ENCODE measurements at places on chromosomes 1 and 21.

GRCh38 chr21:37748351-37748750 is 167.9 kb downstream of the KCNJ6 start:
- no peak for DNase-seq

DNA sequence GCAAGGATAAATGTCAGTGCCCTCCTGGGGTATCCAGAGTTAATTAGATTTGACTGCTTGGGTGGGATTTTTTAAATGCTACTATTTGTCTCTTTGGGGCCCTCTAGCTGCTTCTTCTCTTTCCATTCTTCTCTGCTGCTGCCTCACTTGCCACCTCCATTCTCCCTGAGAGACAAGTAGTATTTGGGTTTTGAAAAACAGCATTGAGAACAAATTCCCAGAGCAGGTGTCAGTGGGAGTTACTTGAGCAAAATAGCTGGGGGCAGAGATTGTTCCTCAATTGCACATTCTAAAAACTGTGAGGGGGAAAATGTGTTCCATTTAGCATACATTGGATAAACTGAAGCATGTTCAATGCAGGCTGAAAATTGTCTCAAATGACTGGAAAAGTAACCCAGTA is 286.5 kb downstream of the CACNA1E start:
- no peak for DNase-seq

- DNase-seq: peak; percentile 26
These were observed 2.8 kb upstream of the CD1D start for GRCh38 chr1:158177700-158178450.

GRCh38 chr1:205917466-205918238 is 25.6 kb downstream of the SLC26A9 start:
- DNase-seq: no peak

DNA sequence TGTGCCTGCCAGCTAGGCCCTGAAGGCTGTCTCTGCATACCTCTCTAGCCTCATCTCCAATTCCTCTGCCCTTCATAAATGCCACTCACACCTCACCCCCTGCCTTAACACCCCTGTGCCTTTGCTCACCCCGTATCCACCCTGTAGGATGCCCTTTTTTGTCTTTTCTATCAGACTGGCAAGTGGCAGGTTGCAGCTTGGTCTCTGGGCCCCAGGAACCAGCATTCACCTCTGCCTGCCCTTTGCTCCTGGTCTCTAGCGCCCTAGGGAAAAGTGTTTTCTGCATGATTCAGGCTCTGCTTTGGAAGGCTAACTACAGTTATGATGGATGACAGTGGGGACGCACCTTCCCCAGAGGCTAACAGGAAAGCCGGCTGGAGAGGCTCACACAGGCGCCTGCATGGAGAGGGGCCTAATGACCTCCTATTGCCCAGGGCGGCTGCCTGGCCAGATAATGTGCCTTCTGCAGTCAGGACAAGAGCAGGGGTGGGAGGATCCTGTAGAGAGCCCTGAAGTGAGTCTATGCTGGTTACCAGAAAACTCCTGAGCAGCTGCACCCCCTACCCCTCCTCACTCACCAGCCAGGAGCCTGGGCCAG is 11.2 kb downstream of the KANK4 start:
- DNase-seq: no peak

DNA sequence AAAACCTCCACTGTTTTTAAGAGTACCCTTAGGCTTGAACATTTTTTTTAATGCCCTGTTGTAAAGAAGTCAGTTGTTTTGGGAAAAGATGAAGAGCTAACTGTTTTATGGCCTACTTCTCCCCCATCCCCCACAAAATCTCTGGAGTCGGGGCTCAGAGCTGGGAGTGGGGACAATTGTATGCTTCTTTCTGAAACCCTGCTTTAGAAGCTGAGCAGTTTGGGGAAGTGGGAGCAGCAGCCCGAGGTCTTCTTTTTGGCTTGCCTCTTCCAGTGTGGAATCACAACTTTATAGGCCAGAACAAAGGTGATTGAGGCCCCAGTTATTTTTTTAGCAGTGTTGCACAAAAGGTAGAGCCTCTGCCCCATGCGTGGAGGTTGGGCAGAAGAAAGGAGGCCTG is 25.2 kb downstream of the PPP2R5A start:
- DNase-seq: no peak

GRCh38 chr1:89602871-89603404 is 30.0 kb upstream of the LRRC8C start:
- DNase-seq: no peak

DNA sequence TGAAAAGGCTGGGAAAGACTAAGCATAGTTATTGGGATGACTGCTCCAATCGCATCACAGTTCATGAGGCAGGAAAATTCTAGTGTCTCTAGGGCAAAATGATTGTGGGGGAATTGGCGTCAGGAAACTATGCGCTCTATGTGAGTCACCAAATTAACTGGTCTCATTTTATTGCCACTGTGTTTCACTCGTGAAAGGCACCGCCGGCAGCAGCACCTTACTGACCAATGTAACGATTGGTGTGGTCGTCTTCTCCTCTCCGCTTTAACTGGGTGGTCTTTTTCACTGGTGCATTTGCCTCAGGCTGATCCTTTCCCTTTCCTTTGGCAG is 83.5 kb downstream of the SPAG17 start:
- DNase-seq: no peak

- DNase-seq: no peak
These were observed 5.7 kb upstream of the C1orf162 start for GRCh38 chr1:111467865-111468716.

GRCh38 chr1:242467556-242468145 is 56.8 kb downstream of the PLD5 start:
- no peak for DNase-seq

GRCh38 chr1:15454256-15454655 is 2.3 kb upstream of the CELA2A start:
- no peak for DNase-seq

DNA sequence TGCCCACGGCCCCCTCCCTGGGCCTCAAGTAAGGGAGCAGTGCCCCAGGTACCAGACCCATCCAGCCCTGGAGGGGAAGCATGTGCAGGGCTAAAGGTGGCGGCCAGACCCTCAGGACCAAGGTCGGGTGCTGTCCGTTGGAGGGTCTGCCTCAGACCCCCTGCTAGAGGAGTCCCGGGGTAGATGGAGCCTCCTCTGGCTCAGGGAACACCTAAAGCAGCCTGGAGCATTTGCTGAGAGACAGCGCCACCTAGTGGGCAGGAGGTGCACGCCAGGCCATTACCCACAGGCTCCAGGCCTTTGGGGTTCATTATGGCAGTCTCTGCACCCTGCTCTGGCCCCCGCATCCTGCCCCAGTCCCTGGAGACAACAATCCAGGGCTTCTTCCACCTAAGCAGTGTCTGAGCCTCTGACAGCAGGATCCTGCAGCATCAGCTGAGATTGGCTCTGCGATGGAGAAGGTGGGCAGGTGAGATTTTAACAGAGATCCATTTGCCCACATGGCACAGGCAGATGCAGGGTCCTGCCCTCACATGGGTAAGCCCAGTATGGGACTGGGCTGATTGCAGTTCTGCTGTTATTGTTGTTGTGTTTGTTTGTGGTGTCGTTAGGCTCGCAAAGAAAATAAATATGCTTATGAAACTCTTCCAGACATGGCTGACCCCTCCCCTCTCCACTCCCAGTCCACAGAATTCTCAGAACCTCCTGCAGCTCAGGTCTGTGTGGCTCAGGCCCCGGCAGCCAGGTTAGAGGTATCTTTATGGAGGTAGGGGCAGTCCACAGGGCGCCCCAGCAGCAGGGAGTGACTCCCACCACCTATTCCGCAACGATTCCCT is 42.4 kb downstream of the CTNNBIP1 start:
- peak; percentile 47 for DNase-seq

- no peak for DNase-seq
These were observed 12.1 kb upstream of the TFF1 start for GRCh38 chr21:42378418-42378817.

DNA sequence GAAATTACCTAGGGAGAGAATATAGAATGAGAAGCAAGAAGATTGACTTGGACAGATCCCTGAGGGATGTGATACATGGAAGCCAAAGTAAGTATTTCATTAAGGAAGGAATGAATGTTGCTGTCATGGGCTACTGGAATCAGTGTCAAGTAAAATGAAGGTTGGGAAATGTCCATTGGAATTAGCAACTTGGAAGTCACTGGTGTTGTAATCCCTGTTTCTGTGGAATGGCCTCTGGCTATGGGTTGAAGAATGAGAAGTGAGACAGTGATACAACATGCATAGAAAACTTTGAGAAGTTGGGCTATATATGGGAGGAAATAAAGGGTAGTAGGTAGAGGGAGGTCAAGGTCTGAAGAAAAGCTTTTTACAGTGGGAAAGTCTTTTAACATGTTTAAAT is 54.7 kb downstream of the CCDC18 start:
- no peak for DNase-seq

DNA sequence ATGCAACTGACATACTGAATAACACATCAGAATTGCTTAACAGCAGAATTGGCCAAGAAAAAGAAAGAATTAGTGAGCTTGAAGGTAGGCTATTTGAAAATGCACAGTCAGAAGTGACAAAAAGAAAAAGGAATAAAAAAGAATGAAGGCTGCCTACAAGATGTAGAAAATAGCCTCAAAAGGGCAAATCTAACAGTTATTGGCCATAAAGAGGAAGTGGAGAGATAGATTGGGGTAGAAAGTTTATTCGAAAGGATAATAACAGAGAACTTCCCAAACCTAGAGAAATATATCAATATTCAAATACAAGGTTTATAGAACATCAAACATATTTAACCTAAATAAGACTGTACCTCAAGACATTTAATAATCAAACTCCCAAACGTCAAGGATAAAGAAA is 67.5 kb downstream of the ATP6V1G3 start:
- no peak for DNase-seq

- DNase-seq: no peak
These were observed 81.5 kb downstream of the PTGER3 start for GRCh38 chr1:70966018-70966638.

DNA sequence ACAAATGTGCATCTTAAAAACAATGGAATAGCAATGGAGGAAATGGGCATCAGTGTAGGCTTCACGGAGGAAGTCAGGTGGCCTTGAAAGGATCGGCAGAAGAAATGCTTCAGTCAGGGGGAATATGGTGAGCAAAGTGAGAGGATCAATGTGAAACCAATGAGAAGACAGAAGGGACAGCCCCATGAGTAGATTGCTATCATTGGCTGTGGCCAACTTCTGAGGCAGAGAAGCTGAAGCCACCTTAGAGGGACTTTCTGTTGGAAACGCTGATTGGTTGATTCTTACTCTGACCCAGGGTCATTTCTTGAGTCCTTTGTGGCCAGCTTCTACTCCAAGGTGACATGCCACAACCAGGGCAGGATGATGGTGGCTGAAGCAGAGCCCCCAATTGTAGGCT is 130.7 kb upstream of the ZNF648 start:
- DNase-seq: no peak

- DNase-seq: no peak
These were observed 23.6 kb upstream of the DNM3 start for GRCh38 chr1:171817511-171818265.

- no peak for DNase-seq
These were observed 10.3 kb downstream of the GPR37L1 start for GRCh38 chr1:202133001-202133400.

DNA sequence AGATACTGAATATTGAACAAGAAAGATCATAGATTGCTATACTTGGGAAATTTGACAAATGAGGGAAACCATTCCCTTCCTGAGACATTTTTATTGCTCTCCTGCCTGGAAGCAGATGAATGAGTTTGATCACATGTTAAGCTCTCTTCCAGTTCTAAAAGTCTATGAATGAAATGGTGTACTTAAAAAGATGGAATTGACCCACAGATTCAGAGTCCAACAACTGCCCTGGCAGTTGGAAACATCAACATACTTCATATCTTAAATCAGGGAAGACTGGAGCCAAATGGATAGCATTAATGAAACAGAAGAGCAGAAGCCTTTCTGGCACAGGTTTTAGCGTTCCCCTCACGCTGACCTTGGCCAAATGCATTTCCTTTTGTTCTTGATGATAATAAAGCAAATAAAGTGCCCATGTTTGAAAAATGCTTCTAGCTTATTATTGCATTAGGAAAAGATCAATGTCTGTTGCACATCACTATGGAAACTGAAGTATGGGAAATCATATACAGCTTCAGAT is 142.6 kb downstream of the ESRRG start:
- DNase-seq: no peak

DNA sequence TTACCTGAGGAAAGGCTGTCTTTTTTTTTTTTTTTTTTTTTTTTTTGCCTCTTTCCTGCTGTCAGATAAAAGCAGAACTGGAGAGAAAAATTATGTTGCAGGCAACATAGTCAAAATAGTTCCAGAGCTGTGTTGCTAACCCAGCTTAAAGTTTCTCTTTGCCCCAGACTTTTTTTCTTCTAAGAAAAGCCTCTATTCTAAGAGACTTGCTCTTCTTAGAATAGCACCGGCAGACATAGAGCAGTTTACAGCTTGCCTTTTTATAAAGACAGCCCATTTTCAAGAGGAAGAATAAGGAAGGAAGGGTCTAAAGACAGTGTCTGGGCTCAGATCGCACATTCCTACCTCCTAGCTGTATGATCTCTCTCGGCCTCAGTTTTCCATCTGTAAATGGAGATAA is 88.7 kb downstream of the TENT5C start:
- no peak for DNase-seq

DNA sequence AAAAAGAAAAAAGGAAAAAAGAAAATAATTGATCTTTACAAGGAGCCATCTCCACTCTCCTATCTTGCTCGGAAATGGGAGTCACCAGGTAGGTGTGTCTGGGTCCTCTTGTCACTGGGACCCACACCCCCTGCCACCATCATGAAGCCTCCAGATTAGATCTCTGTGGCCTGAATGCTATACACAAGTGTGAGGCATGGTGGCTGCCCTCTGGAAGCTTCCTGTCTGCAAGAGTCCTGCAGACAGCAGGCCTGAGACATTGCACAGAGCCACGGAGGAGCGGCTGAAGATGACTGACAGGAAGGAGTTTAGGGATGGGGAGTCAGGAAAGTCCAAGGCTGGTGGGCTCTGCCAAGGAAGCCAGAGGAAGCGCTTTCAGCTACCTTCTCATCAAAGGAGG is 16.2 kb downstream of the CDK18 start:
- DNase-seq: no peak

GRCh38 chr1:223647249-223647648 is 18.3 kb downstream of the CAPN8 start:
- DNase-seq: no peak

DNA sequence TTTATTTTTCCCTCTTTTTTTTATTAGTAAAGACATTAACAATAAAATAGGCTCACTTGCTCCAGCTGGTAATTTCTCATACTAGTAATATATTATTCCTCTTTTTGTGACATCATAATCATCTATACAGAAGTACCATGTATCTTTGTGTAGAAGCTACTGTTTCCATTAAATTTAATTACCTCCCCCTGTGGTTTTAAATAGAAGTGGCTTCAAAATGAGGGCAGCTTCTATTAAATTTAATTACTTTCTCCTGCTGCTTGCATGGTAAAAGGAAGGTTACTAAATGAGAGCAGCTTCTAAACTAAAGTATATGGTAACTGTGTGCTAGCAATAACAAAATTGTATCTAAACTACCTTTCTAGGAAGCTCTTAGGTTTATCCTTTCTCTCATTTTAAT is 94.0 kb downstream of the DPYD start:
- DNase-seq: no peak

- DNase-seq: no peak
These were observed 21.5 kb downstream of the OSBPL9 start for GRCh38 chr1:51638350-51638749.

All from NCI-H187 (cell line).